Fibroblast of lung (primary cell): ENCODE measurements at places on chromosomes 2 and 18. TPM values are rescaled to one million over a fixed set of nuclear protein-coding genes. Genes with fewer than 3 reads are reported as not detected.
A peak's percentile ranks its signal among the peaks of the same experiment; 100 is the strongest.

Gene POMC
- 0.66 and 1.8 TPM in 2 replicates for total RNA-seq

Gene SERPINB12
- total RNA-seq = not detected in 2 replicates

Gene LAMA3
- total RNA-seq = 8.5 and 13.2 TPM in 2 replicates

Gene GLI2
- total RNA-seq = 3.3 TPM in 2 replicates

Gene TBR1
- not detected in 2 replicates for total RNA-seq

Gene ZNF142
- 5.6 and 7.3 TPM in 2 replicates for total RNA-seq

Gene OSBPL6
- 2.1 and 5.3 TPM in 2 replicates for total RNA-seq

Gene FZD7
- total RNA-seq = 24.7 and 39.1 TPM in 2 replicates

DNA sequence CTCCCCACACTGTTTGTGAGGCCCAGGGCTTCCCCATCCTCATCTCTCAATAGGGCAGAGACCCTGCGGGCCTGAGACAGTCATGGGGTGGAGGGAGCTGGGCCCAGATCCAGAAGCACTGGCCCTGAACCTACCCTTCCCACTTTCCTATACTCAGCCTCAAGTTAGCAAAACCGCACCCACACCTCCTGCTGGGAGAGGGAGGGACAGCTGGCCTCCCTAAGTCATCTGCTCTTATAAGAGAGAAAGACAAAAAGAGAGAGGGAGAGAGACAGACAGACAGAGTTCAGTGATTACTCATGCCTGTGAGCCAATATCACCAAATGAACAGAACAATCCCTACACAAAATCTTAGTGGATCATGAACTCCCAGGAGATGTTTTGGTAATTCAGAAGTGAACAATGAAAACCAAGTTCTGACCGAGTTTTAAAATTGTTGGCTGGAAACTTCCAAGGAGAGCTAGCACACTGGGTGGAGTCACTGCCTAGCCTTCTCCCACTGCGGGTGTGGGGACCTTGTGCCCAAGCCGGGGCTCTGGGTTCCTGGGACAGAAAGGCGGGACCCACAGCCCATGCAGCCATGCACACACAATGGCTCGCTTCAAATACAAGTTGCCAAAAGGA lies 130.5 kb downstream of the PXDN start:
- no peak overlapping the region for H3K4me3 ChIP-seq
- DNase-seq = peak; percentile 78
- H3K4me1 ChIP-seq = no peaks in the 10 kb centered on the region
- H3K27me3 ChIP-seq = no peaks in the 10 kb centered on the region
- H3K36me3 ChIP-seq = no peaks in the 10 kb centered on the region

- no peak overlapping the region for H3K27ac ChIP-seq
- no peaks in the 10 kb centered on the region for H3K36me3 ChIP-seq
- DNase-seq = no peak
- H3K4me3 ChIP-seq = no peak overlapping the region
Measured at GRCh38 chr2:3099860-3100234, 277.8 kb downstream of the EIPR1 start.

DNA sequence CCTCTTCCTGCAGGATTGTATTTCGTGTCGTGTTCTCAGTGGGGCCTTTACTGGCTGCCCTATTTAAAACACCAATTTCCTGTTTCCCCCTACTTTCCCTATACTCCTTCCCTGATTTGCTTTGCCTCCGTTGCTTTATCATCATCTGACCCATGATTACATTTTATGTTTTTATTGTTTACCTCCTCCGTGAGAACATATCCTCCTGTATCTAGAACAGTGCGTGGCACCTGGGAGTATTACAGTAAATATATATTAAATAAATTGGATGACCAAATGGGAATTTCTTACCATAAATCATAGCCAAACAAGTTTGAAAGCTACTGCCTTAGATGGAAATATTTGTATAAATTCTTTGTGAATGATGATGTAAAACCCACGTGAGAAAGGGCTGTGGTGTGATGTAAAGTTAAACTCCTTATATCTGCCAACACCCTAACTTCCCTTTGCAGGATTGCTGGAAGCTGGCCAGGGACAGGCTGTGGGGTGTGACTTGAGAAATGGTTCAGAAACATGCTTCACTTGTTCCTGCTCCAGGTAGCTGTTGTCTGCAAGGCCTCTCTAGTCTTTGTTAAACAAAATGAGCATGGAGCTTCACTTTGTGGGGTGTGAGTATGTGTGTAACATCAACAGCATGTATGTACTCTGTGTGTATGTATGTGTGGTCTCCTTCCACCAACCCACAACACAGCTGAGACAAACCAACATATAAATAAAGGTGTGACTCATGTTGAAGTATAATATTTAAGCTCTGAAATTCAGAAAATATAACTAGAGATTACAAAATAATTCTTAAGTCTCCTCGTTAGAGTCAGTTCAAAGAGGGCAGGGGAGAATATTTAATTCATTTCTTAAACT lies 40.3 kb downstream of the LHCGR start:
- peak overlapping the region; percentile 24 for H3K27ac ChIP-seq
- peak; percentile 93 for DNase-seq
- H3K4me3 ChIP-seq = no peak overlapping the region
- H3K36me3 ChIP-seq = no peaks in the 10 kb centered on the region
- no peaks in the 10 kb centered on the region for H3K27me3 ChIP-seq
- H3K4me1 ChIP-seq = peaks cover 11% of the 10 kb centered on the region

GRCh38 chr2:199684832-199685231 lies 166.2 kb downstream of the FTCDNL1 start:
- H3K4me1 ChIP-seq = no peaks in the 10 kb centered on the region
- no peaks in the 10 kb centered on the region for H3K27me3 ChIP-seq
- no peak overlapping the region for H3K4me3 ChIP-seq
- no peak for DNase-seq
- H3K27ac ChIP-seq = no peak overlapping the region

GRCh38 chr18:39871961-39872360 lies 2083.1 kb upstream of the PIK3C3 start:
- H3K27me3 ChIP-seq = no peaks in the 10 kb centered on the region
- DNase-seq = no peak
- H3K27ac ChIP-seq = no peak overlapping the region
- no peaks in the 10 kb centered on the region for H3K4me1 ChIP-seq
- H3K4me3 ChIP-seq = no peak overlapping the region

GRCh38 chr2:182316950-182317349 lies 109.9 kb downstream of the PDE1A start:
- H3K27ac ChIP-seq = no peak overlapping the region
- no peak overlapping the region for H3K4me3 ChIP-seq
- no peaks in the 10 kb centered on the region for H3K4me1 ChIP-seq
- H3K36me3 ChIP-seq = no peaks in the 10 kb centered on the region
- DNase-seq = no peak

- H3K4me1 ChIP-seq = no peaks in the 10 kb centered on the region
- DNase-seq = peak; percentile 79
- H3K4me3 ChIP-seq = no peak overlapping the region
- H3K27me3 ChIP-seq = no peaks in the 10 kb centered on the region
- H3K36me3 ChIP-seq = no peaks in the 10 kb centered on the region
- no peak overlapping the region for H3K27ac ChIP-seq
Measured at GRCh38 chr2:23497063-23497462, 112.1 kb downstream of the KLHL29 start.

DNA sequence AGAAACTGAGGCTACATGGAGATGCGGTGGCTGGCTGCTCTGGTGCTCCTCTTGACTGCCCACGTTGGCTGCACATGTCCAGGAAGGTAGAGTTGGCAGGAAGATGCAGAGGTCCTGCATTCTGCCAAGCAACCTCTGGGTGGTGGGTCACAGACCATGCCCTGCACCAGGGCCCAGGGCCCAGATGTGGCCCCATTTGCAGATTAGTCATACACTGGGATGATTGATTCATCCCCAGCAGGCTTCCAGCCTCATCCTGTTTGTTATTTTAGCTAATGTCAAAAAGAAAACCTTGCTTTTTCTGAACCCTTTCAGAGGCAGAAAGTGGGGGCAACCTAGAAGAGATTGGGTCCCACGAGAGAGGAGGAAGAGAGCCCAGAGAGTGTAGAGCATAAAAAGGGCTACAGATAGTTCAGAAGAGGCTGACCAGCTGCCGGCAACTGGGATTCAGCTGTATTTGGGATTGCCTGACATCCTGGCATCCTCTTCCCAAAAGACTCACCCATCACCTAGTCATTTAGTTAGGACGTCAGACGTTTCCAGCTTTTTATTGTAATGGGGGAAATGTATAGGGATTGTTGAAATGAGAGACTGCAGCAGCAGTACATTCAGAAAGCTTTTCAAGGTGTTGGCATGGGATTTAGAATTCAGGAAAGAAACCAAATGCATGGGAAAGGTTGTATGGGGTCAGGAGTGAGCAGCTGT lies 101.9 kb downstream of the CTIF start:
- peak; percentile 71 for DNase-seq
- H3K27me3 ChIP-seq = no peaks in the 10 kb centered on the region
- H3K4me1 ChIP-seq = peaks cover 24% of the 10 kb centered on the region
- peaks cover 7% of the 10 kb centered on the region for H3K36me3 ChIP-seq
- no peak overlapping the region for H3K4me3 ChIP-seq

DNA sequence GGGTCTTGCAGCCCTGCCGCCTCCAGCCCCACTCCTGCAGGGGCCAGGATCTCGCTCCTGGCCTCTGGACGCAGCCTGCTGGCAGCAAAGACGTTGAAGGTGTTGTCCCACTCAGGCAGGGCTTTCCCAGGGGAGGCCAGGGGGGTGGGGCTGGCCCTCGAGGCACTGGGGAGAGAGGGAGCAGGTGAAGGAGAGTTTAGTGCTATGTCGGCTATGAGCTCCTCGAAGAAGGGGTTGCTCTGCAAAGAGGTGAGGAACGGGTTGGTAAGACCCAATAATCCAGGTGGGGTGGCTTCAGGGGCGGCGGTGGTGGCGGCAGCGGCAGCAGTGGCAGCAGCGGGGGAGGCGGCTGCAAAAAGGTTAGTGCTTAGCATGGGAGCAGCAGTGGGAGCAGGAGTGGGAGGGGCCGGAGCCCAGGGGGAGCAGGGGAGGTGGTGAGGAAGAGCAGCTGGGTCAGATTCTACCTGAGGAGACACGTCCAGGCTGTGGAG lies 9.7 kb upstream of the SFXN5 start:
- peaks cover 8% of the 10 kb centered on the region for H3K36me3 ChIP-seq
- DNase-seq = no peak
- H3K27me3 ChIP-seq = no peaks in the 10 kb centered on the region

- peaks cover 25% of the 10 kb centered on the region for H3K27me3 ChIP-seq
- H3K4me1 ChIP-seq = no peaks in the 10 kb centered on the region
- DNase-seq = peak; percentile 26
- no peaks in the 10 kb centered on the region for H3K36me3 ChIP-seq
- H3K4me3 ChIP-seq = peak within 1 kb of the TSS; percentile 41
Measured at GRCh38 chr2:73284296-73285158, at the start of gene FBXO41. Gene FBXO41 (minus strand): TSS chr2:73284478. CDS start chr2:73269630, 14,848 bp downstream.

GRCh38 chr2:200173691-200174090 lies 132.8 kb upstream of the SPATS2L start:
- H3K27ac ChIP-seq = no peak overlapping the region
- H3K4me3 ChIP-seq = no peak overlapping the region
- DNase-seq = no peak
